ENCODE measurements at places on chromosomes 3 and 15. TPM values are rescaled to one million over a fixed set of nuclear protein-coding genes. Genes with fewer than 3 reads are reported as not detected.

The LDHAL6B gene
- polyA plus RNA-seq: not detected

DNA sequence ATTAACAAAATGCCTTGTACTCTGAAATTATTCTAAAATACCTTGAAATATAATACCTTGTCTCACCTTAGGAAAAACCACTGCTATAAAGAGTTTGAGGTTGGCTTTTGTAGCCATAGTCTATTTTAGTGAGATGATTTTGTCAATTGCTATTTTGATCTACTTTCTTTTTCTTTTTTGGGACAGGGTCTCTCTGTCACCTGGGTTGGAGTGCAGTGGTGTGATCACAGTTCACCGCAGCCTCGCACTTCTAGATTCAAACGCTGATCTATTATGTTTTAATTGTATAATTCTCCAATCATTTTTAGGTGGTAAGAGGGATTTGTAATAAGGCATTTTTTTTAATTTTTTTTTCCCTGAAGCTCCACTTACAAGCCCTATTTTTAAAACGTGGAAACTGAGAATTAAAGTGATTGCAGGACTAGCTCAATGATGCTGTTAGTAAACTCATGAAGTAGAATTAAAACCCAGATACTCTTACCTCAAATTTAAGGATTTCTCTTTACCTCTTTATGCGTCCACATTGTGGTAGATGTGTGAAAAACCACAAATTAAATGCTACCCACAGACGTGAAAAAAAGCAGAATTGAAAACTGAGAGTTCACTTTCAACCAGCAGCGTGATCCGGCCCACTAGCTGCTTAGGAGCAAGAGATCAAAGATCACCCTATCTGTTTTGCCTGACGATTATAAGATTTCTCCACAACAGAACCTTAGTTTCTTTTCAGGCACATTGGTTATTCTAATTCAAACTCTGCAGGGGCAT, 384.2 kb downstream of the CGGBP1 start:
- no peak for DNase-seq

DNA sequence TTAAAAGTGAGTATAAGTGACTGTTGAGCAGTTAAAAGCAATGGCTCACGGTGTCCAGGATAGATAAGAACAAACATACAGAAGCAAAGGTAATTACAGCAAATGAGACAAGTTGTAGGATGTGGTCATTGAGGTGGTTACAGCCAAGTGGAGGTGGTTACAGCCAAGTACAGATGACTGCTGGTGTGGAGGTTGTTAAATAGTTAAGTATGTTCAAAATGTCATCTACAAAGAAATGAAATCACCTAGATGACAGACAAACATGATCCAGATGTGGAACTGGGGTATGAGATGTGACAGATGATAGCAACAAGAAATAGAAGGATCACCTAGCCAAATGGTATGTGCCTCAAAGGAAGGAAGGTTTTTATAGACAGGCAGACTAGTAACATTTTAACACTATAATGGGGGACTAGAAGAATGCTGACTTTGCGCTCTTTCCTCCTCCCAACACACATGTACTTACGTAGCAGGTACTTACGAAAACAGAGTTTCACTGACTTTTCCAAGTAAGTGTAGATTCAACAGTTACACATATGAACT, 6.8 kb upstream of the ANKRD28 start:
- no peak for DNase-seq

The FBXL2 gene
- not detected for polyA plus RNA-seq

GRCh38 chr3:125140011-125140817, 72.3 kb downstream of the SLC12A8 start:
- DNase-seq: no peak

DNA sequence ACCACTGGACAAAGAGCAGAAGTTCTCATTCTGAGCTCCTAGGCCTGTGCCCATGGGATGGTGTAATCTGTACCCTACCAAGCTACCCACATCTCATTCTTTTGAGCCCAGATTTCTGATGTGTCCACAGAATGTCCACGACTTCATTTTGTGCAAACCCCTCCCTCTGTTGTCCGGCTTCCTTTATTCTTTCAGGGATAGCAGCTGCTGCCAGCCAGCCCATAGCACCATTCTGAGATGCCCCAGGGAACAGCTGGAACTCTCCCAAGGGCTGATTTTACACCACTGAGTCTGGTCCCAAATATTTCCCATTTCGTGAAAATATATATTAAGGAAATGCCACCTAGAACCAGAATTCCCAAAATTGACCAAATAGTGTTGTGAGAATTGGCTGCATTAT, 236.6 kb downstream of the SATB1 start:
- no peak for DNase-seq

DNA sequence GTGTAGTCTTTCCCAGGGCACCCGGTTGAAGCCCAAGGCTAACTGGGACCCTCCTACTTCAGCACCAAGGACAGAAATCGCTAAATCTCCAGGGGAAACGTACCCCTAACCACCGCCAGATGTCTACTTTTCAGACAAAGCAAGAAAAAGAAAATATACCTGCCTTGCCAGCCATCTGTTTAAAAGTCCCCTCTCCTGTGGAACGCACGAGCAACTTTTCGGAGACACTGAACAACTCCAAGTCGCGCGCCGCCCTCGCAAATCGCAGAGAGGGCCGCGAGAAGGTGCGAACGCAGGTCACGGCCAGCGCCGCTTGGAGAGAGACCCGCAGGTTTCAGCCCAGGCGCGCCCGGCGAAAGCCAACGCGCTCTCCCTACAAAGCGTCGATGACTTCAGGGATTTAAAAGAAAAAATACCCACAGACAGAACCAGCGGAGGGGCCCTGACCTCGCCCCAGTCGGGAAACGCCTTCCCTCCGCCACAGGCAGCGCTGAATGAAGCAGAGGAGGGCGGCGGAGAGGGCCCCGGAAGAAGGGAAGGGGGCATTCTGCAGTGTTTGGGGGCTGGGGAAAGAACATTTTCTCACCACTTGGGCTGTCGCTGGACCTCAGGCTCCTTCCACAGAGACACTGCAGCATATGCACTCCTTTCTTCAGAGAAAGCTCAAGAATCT, 213.1 kb downstream of the FGF12 start:
- no peak for DNase-seq
